Activated B cell treated with CpG ODN at 0.5 μM for 24 hours (primary cell): ENCODE measurements at places on chromosomes 1 and 21. TPM values are rescaled to one million over a fixed set of nuclear protein-coding genes. Genes with fewer than 3 reads are reported as not detected.

GRCh38 chr1:164983023-164983650, 373.4 kb downstream of the LMX1A start:
- H3K27ac ChIP-seq = no peak overlapping the region
- no peaks in the 10 kb centered on the region for H3K4me1 ChIP-seq
- DNase-seq = no peak

DNA sequence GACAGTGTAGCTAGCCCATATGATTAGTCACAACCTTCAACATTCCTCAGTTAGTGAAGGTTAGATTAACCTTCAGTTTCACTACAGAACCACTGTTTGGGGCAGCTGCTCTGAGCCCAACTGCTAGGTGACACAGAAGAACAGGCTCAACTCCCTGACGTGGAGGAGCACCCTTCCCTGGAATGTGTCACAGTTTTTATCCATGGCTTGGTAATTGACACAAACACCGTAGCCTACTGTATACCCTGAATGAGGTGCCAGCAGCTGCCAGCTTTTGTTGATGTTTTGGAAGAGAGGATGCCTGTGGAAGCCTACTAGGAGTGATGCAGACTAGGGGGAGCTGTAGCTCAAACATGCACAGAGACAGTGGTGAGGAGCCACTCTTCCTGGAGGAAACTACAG, 56.6 kb upstream of the CR2 start:
- DNase-seq = no peak
- no peak overlapping the region for H3K4me3 ChIP-seq
- no peaks in the 10 kb centered on the region for H3K27me3 ChIP-seq
- H3K4me1 ChIP-seq = peaks cover 5% of the 10 kb centered on the region
- no peaks in the 10 kb centered on the region for H3K36me3 ChIP-seq

- DNase-seq = no peak
- peaks cover 36% of the 10 kb centered on the region for H3K4me1 ChIP-seq
- H3K27ac ChIP-seq = no peak overlapping the region
- H3K27me3 ChIP-seq = no peaks in the 10 kb centered on the region
- no peak overlapping the region for H3K4me3 ChIP-seq
Measured at GRCh38 chr21:15028186-15028585, 36.6 kb downstream of the NRIP1 start.

DNA sequence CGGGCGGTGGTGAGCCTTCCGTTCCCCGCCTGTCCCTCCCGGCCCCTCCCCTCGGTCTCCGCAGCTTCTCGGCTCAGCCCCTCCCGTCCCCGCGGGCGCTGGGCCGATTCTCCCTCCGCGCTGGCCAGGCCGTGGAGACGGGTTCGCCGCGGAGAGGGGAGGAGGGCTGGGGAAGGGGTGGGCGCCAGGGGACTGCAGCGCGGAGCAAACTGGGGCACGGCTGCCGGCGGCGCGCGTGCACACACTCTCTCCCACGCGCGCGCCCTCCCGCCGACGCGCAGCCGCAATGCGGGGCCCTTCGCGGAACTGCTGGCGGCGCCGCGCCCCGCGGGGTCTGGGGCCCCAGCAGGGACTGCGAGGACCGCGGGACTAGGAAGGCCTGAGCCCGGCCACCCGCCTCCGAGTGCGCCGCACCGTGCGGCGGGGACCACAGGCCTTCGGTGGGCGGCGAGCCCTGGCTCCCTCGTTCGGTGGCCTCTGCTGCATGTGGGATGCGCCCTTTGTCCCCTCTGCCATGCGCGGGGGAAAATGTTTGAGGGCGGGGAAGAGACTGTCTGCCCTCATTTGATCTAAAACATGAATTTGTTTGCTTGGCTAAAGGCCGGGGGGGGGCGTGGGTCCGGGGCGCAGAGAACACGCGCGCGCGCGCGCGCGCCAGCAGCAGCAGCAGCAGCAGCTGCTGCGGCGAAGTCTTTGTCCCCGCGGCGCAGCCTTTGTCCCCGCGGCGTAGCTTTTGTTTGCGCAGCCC, 90.7 kb upstream of the VAMP3 start:
- no peak overlapping the region for H3K27ac ChIP-seq
- H3K4me3 ChIP-seq = peak overlapping the region; percentile 82
- H3K36me3 ChIP-seq = no peaks in the 10 kb centered on the region
- peaks cover 5% of the 10 kb centered on the region for H3K27me3 ChIP-seq

DNA sequence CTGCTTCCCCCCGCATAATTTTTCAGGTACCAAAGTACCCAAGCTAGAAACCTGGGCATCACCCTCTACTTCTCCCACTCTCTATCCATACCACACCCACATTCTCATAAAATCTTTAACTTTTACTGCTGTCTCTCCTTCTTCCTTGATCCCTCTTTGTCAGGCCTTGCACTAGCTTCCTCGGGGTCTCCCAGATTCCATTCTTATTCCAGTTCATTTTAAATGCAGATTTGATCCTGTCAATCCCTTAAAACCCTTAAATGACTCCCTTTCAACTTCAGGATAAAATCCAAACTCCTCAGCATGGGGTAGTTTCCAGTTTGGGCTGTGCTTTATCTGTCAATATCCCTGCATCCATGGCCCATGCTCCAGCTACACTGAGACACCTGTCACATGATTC, 343.5 kb downstream of the PBX1 start:
- DNase-seq = no peak
- no peak overlapping the region for H3K27ac ChIP-seq
- no peaks in the 10 kb centered on the region for H3K36me3 ChIP-seq
- H3K4me1 ChIP-seq = no peaks in the 10 kb centered on the region
- no peak overlapping the region for H3K4me3 ChIP-seq

- DNase-seq = no peak
- H3K27ac ChIP-seq = no peak overlapping the region
- H3K4me1 ChIP-seq = peaks cover 2% of the 10 kb centered on the region
- no peak overlapping the region for H3K4me3 ChIP-seq
Measured at GRCh38 chr1:173507205-173507846, 30.2 kb downstream of the PRDX6 start.

The EGLN1 gene
- 10.7 and 15.6 TPM in 2 replicates for total RNA-seq

The ALDH4A1 gene
- 6.5 and 7.1 TPM in 2 replicates for total RNA-seq

The LRRC53 gene
- total RNA-seq = not detected in 2 replicates

The C1orf115 gene
- total RNA-seq = 19.6 and 20.0 TPM in 2 replicates

The KIF17 gene
- not detected in 2 replicates for total RNA-seq
